Mesangial cell (primary cell): ENCODE measurements at places on chromosomes 16 and 17. TPM values are rescaled to one million over a fixed set of nuclear protein-coding genes. Genes with fewer than 3 reads are reported as not detected.

Gene CA4
- 0.25 TPM in 1 of 2 replicates, not detected in the other for total RNA-seq

Gene IKZF3
- total RNA-seq = not detected in 2 replicates

Gene CRISPLD2
- 132 and 270 TPM in 2 replicates for total RNA-seq

Gene PYCARD
- 37.3 and 88.6 TPM in 2 replicates for total RNA-seq

Gene NTN3
- 0.16 and 3.4 TPM in 2 replicates for total RNA-seq

Gene KRTAP9-4
- total RNA-seq = not detected in 2 replicates

Gene HASPIN
- total RNA-seq = 1.5 and 17.3 TPM in 2 replicates

Gene FBXO39
- total RNA-seq = not detected in 2 replicates

Gene CCDC144A
- total RNA-seq = under 0.01 and 0.49 TPM in 2 replicates

Gene PDPR
- total RNA-seq = 14.5 and 25.6 TPM in 2 replicates

Gene SLFN14
- not detected in 2 replicates for total RNA-seq

Gene SULT1A2
- 0.25 TPM in 1 of 2 replicates, not detected in the other for total RNA-seq

Gene HAP1
- total RNA-seq = 0.13 TPM in 1 of 2 replicates, not detected in the other

Gene WDR90
- 18.6 and 23.1 TPM in 2 replicates for total RNA-seq

Gene SOX9
- 13.8 and 14.3 TPM in 2 replicates for total RNA-seq

Gene CETP
- total RNA-seq = not detected in 2 replicates

Gene ARMC7
- 7.2 and 12.4 TPM in 2 replicates for total RNA-seq

Gene TXNDC17
- 124 and 197 TPM in 2 replicates for total RNA-seq

Gene TBX21
- not detected in 2 replicates for total RNA-seq

Gene CDH1
- total RNA-seq = 2.3 and 23.3 TPM in 2 replicates

Gene ZACN
- total RNA-seq = not detected in 2 replicates

Gene DNAH9
- not detected in 2 replicates for total RNA-seq

Gene SP2
- total RNA-seq = 4.9 and 6.0 TPM in 2 replicates

Gene TCAP
- 0.16 and 0.25 TPM in 2 replicates for total RNA-seq

Gene RGS9
- 1.6 and 2.0 TPM in 2 replicates for total RNA-seq

Gene NUDT16L1
- 36.3 and 54.4 TPM in 2 replicates for total RNA-seq

Gene SLC35G6
- total RNA-seq = not detected in 2 replicates

Gene GFAP
- 0.38 and 0.49 TPM in 2 replicates for total RNA-seq

Gene CLDN7
- 12.4 and 33.1 TPM in 2 replicates for total RNA-seq
